ENCODE measurements at places on chromosomes 11 and 22. TPM values are rescaled to one million over a fixed set of nuclear protein-coding genes. Genes with fewer than 3 reads are reported as not detected.
A peak's percentile ranks its signal among the peaks of the same experiment; 100 is the strongest.

CABP7 gene
- total RNA-seq: not detected

ARSA gene
- total RNA-seq: 9.0 TPM

C11orf52 gene
- total RNA-seq: 10.5 TPM

DNA sequence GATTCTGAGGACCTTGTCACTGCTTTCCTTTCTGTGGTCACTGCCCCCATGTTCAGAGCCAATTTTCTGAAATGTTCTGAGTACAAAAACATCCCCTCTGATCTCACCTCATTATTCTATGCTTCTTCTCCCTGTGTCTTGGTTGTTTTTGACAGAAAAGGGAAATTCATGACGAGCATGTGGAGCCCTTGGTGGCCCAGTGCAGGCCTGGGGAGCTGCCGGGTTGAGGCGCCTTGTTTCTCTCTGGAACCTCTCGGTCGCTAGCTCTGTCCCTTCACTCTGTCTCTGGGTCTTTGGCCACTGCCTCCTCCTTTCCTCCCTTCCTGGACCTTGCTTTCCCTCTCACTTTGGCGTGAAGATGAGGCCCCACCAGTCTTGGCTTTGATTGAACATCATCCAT, 63.0 kb upstream of the THY1 start:
- DNase-seq: no peak

GRCh38 chr11:112899235-112900006, 61.8 kb upstream of the NCAM1 start:
- no peak for DNase-seq

GRCh38 chr11:126701520-126701897, 299.1 kb downstream of the KIRREL3 start:
- no peak for DNase-seq

DNA sequence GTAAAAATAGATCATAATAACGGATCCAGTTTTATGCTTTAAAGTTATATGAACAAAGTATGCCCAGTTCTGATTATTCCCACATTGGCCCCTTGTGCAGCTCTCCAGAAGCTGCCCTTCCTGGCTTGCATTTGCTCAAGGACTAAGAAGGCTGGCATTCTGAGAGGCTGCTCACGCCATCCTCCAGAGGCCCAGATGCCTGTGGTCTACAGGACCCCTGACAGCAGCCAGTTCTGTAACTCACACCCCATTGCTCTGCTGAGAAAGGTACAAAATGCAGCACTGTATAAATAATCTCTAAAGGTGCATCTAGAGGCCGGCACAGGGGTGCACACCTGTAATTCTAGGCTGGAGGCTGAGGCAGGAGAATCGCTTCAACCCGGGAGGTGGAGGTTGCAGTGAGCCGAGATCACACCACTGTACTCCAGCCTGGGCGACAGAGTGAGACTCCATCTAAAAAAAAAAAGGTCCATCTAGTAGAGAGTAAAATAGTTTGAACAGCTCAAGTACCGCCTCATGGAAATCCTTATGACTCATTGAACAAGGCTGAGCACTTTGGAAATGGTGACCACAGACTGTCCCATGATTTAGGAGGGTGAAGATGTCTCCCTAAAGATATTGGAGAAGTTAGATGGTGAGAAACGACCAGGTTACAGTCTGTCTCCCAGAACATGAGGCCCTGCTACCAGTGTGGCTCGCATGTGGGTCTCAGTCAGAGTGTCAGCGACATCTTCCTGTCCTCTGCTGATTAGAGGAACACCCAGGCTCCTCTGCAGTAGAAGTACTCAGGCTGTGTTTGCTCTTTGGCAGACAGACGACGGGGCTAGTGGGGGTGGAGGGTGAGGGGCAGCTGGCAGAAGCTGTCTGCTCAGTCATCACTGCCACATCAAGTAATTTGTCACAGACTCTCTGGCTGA, 56.3 kb downstream of the KREMEN1 start:
- no peak for DNase-seq

DNA sequence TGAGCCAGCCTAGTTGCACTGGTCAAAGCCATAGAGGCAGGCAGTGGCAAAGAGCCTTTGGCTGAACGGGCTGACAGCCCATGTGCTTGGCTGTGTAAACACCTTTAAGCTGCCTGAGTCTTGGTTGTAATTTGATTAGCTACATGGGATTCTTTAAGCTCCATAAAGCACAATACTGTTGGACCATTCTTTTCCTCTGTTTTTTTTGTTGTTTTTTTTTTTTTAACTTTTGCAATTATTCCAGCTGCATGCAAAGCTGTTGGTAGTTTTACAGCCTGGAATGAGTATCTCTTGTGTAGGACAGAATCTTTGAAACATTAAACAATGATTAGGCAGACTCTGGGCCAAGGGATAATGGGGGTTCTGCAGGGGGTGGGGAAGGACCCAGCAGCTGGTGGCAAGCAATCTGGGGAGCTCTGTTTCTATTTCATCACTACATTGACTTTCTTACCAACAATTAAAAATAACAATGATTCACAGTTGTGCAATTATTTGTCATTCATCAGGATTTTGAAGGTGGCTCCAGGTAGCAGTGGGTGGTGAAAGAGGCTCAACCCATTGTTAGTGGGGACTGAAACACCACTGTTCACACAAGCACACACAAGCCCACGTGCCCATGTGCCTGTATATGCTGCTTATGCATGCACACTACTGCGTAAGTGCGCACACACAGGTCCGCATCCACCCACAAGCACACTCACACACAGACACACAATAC, 69.5 kb upstream of the CSNK2A3 start:
- no peak for DNase-seq

GRCh38 chr22:38398609-38399461, 56.2 kb downstream of the KCNJ4 start:
- DNase-seq: peak; percentile 59
